ENCODE measurements at places on chromosomes 12 and 14.

GRCh38 chr12:103933237-103933636, 3.0 kb downstream of the HSP90B1 start:
- no peak for DNase-seq

DNA sequence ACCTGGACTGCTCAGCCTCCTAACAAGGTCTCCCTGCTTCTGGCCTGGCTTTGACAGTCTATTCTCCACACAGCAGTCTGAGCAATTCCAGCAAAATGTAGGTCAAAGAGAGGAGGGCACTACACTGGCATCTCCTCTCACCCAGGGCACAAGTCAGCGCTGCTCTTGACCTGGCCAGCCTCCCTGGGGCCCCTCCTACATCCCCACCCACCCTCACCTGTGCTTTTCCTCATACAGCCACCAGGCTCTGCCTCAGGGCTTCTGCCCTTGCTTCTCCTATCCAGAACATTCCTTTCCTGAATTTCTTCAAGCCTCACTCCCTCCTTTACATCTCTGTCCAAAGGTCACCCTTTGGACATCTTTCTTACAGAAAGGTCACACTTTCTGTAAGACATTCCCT, 33.7 kb downstream of the GALNT4 start:
- no peak for DNase-seq

DNA sequence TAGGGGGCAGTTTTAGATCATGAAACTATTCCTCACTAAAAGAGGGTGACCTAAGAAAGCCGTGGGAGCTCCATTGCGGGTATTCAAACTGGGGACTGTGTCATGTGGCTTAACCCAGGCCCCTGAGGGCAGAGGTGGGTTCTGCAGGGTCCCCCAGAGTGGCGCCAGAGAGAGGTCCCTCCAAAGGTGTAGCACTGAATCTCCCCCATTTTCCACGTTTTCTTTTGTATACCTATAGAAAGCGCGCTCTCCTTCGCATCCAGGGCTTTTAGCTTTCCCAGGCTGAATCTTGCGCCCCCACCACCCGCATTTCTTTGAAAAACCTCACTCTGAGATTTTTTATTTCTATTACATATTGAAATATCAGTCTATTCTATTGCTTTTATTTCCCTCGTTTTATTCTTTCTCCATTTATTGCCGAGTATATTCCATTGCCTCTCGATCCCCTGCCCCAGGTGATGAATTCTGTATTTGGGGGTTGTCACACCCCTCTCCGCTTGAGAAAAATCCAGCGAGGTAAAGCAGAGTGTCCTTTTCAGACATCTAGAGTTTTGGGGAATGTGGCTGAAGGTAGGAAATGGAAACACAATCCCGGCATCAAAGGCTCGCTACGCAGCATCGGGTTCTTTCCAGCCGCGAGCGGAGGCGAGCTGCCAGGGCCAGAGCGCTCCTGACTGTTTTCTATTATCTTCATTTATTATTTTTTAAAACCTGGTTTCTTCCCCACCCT, 870 bp upstream of the HOXC13 start:
- DNase-seq = no peak

- DNase-seq = no peak
Observed at GRCh38 chr12:131892711-131893604, 1.5 kb upstream of the ULK1 start.

DNA sequence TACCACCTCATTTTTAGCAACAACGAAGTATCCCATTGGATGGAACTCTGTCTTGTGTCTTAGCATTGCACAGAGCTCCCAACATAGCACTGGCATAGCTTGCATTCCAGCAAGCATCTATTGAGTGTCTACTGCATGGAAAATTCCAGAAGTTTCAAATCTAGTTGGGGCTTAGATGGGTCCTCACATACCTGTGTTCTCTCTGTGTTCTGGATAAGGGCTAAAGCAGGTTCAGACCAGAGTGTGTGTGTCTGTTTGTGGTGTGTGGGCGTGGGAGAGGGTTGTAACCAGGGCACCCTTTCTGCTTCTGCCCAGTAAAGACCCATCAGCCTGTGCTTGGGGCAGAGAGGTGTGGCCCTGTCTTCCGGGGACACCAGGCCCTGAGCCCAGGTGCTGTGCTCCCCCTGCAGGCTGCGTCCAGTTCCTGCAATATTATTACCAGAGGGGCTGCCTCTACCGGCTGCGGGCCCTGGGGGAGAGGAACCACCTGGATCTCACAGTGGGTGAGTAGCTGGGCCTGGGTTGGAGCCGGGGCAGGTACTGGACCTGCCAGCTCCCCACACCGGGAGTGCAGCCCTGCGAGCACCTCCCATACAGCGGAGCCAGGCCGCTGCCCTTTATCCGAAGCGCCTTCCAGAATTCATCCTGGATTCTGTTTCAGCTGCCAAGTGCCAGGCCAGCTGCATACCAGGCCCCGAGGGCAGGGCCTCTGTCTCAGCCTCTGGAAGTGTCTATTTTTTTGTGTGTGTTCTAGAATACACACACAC, 20.3 kb downstream of the RHOF start:
- no peak for DNase-seq

GRCh38 chr14:102000902-102001301, 36.5 kb downstream of the DYNC1H1 start:
- DNase-seq = no peak

GRCh38 chr12:112207397-112207924, 82.1 kb downstream of the TRAFD1 start:
- no peak for DNase-seq

GRCh38 chr12:65922077-65922476, 97.8 kb downstream of the HMGA2 start:
- DNase-seq = no peak

GRCh38 chr12:9910716-9911421, 21.3 kb downstream of the CLEC2A start:
- no peak for DNase-seq

GRCh38 chr14:53330441-53330840, 177.3 kb upstream of the DDHD1 start:
- no peak for DNase-seq

- peak; percentile 68 for DNase-seq
Observed at GRCh38 chr14:20681348-20682126, 2.8 kb upstream of the RNASE4 start.

GRCh38 chr12:125050446-125050845, 14.8 kb upstream of the AACS start:
- no peak for DNase-seq

GRCh38 chr12:65953631-65954030, 129.3 kb downstream of the HMGA2 start:
- DNase-seq = no peak

DNA sequence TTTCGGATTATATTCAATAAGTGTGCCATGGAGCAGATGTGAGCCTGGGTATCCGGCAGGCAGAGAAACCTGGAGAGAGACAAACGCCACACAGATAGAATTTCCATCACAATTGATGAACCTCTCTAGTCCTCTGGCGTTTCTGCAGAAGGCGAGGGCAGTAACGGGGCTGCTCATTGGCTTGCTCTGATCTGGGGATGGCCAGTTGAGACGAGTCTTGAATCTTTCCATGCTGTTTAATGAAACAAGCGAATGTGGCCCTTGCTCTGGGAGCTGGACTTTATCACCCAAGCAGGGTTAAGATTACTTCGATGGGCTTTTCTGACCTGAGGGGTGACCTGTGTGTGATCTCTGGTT, 42.4 kb upstream of the CLMN start:
- DNase-seq = no peak

DNA sequence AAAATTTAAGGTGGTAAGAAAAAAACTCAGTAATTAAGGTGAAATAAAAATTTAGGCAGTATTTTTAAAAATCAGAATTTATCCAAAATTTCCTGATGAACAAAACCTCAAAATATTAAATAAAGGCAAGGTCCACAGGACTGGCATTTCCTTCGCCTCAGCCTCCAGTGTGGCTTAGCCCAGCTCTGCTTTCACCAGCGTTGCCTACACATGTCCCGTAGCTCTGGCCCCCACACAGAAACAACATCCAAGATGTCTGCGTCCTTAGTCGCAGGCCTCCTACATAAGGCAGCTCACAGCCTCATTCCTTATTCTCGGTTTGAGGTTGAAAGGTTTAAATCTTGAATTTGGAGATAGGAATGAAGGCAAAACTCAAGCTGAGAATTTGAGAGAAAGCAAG, 274.3 kb downstream of the SYT1 start:
- no peak for DNase-seq

GRCh38 chr12:75554556-75554880, 43.1 kb upstream of the KRR1 start:
- no peak for DNase-seq

DNA sequence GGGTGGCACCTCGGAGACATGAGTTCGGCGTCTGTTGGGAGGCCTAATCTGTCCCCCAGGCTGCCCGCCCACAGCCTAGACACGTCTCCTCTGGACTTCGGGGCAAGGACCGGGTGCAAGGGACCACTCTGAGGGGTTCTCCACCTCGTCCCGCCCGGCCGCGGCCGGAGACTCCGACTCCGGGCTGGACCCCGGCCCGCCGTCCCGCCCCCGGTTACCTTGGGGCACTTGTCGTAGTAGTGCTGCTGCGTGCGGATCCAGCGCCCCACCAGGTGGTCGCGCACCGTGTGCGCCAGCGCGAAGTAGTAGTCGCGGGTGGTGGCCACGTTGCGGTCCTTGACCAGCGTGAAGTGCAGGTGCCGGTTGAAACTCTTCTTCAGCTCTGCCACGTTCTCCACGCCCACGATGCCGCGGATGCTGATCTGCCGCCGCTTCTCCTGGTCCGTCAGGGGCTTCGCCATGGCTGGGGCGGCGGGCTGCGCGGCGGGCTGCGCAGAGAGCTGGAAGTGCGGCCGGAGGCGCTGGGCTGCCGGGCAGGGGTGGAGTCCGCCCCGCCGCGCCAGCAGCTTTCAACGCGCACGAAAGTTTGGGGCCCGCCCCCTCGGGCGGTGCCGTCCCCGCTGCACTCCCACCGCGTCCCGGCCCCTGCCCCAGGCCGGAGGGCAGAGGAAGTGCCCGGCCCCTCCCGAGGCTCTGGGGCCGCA, at the start of gene PYGL:
Gene PYGL, minus strand, starts transcription at position 541 of the 704 bp plus-strand sequence. Its CDS starts 80 bp downstream, at position 461.
- DNase-seq = peak; percentile 40

GRCh38 chr14:64628940-64629408, 75.2 kb upstream of the PLEKHG3 start:
- peak; percentile 93 for DNase-seq

DNA sequence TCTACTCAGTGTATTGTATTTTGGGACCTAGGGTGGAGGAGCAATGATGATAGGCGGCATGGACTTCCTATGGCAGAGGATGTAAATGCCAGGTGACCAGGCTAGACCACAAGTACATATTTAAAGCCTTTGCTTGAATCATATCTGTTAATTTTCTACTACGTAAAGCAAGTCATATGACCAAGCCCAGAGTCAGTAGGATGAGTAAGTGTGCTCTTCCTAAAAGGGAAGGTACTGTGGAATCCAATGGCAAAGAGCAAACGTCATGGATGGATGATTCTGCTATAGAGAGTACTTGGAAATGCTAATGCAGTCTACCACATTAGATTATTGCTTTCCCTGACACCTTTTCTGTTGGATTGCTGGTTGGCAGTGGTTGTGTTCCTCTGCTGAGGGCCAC, 16.8 kb downstream of the GPATCH2L start:
- DNase-seq = no peak

GRCh38 chr14:101028971-101029667, 125.6 kb upstream of the RTL1 start:
- DNase-seq = no peak

Data from GM04504 (cell line).